ENCODE measurements at places on chromosomes 5 and 9.

DNA sequence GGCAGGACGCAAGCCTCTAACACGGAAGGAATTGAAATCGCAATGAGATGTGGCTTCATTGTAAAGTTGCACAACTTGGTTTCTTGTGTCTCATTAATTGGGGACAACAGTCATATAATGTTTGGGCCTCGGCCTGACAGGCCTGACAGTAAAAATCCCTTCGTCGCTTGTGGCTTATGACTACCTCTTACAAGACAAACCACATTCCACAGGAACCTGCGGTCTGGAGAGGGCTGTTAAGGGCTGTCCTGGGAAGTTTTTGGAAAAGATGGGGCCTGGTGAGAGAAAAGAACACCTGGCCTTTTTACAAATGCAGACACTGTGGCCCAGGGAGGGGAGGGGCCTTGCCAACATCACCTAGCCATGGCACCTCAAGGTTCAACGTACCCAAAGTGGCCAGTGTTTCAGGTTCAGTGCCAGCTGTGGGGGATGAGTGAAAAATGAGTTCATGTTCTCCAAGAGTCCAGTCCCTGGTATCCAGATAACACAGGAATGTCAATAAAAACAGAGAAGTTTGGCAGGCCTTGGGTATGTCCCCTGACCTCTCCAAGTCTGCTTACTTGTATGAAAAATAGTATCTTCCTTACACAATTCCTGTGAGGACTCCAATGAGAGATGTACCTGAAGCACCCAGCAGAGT is 22.2 kb downstream of the SHB start:
- DNase-seq: no peak

- DNase-seq: no peak
Measured at GRCh38 chr5:44536650-44537260, 147.5 kb upstream of the FGF10 start.

GRCh38 chr5:177430140-177430951 is 3.9 kb downstream of the GRK6 start:
- DNase-seq: no peak

DNA sequence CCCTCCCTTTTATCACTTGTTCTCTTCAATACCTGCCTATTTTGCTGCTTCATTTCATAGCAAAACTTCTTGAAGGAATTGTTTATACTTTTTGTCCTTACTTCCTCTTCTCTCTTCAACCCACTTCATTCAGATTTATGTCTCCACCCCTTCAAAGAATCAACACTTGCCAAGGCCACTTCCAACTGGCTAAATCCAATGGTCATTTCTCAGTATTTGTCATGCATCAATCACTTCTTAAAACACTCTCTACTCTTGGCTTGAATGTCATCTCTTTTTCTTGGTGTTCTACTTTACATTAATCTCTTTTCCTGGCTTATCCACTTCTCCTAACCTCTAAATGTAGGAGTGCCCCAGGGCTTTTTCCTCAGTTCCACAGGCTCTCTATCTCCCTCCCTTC is 8.3 kb upstream of the FCHO2 start:
- no peak for DNase-seq

DNA sequence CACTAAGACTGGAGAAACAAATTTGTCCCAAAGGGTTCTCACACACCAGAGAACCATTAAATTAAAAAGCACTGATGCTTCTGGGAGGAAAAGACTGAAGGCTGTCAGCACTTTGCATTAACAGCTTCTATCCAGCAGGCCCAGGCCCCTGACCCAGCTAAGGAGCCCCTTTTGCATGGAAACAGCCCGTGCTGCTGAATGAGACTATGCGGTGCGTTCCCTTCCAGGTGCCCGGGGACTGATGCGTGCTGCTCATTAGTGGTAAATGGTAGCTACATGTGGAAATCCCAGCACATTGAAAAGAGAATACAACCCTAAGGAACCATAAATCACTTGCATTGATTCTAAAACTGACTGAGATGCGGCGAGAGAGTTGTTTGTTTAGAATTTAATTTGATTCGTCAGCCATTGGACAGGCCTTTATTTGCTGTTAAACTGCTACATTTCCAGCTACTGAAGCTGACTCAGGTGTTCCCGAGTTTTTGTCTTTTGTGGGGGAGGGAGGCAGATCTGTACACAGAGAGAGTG is 351.0 kb upstream of the SLC24A2 start:
- DNase-seq: no peak

DNA sequence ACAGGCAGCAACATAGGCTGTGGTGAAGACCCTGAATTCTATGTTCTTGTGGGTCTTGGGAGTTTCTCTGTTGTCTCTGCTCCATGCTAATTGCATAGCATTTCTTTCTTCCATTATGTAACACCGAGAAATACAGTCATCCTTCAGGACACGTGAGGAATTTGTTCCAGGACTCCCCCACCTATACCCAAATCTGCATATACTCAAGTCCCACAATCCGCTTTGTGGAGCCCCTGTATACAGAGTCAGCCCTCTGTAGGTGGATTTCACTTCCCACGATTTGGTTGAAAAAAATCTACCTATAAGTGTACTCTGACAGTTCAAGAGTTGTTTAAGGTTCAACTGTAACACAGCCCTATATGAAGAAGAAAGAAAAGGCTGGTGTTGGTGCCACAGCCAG is 22.1 kb downstream of the ANKRD33B start:
- DNase-seq: no peak

DNA sequence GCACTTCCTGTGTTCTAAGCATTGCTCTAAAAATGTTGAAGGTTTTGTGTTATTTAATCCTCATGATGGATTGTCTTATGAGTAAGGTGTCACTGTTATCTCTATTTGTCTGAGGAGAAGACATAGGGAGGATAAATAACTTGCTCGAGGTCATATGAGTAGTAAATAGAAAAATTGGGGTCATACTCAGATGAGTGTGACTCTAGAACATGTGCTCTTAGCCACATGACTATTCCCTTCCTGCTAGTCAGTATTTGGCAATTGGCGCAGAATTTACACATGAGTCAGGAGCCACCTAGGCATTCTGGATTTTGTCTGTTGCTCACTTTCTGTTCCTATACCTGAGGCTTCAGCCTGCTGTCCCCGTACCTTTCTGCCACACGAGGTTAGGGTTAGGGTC is 234.6 kb upstream of the CD180 start:
- no peak for DNase-seq

GRCh38 chr9:137266162-137266527 is 11.0 kb downstream of the NELFB start:
- DNase-seq: no peak

- no peak for DNase-seq
Measured at GRCh38 chr9:100063185-100063584, 35.6 kb downstream of the ERP44 start.

DNA sequence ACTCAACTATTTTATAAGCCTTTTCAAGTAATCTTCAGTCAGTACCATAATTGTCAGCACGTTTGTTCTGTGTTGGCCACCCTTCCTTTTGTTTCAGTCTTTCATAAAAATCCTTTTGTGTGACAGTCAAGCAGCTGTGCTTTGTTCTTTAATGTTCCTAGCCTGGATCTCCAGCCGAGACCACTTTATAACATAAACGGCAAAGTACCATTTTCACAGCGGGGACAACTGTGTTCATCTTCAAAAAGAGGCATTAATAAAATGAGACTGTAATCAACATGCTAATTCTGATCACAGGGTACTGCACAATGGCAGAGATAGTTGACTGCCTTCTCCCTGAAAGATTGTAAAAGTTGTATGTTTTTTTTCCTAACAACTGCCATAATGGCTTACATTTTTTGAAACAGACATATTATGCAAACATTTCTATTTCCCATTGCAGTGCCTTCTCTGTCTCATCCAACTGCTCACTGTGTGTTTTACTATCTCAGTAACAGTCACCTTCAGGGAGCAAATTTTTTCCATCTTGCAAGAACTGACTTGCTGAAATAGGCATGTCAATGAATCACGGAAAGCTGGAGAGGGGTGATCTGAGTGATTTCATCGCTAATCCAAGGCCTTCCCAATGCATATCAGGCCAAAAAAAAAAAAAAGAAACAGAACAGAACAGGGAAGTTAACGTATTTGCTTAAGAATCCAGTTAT is 828.5 kb upstream of the DMAC1 start:
- DNase-seq: no peak

DNA sequence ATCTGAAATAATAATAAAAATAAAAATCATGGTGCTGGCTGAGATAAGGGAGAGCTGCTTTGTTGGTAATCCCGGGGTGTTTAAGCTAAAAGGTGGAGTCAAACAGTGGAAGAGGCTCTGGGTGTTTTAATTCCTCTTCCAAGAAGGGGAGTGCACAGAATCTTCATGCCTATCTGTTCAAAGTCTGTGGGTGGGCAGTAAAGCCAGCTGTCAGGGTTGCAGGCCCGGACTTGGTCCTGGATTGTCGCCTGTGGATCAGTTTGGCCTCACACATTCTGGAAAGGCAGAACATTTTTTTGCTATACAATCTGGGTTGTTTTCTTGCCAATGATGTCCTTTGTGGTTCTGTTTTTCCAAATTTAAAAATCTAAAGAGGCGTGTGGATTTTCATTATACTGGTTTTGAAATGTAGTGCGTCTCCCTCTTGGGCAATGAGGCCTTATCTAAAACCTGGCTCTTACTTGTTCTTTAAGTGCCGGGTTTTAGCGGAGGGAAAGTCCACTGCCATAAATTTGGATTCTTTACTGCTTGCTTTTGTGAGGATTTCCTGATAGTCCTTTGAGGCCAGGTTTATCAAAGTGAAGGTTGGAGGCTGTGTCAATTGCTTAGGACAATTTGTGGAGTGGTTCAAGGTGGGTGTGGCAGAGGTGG is 5.8 kb downstream of the ANKDD1B start:
- DNase-seq: no peak

DNA sequence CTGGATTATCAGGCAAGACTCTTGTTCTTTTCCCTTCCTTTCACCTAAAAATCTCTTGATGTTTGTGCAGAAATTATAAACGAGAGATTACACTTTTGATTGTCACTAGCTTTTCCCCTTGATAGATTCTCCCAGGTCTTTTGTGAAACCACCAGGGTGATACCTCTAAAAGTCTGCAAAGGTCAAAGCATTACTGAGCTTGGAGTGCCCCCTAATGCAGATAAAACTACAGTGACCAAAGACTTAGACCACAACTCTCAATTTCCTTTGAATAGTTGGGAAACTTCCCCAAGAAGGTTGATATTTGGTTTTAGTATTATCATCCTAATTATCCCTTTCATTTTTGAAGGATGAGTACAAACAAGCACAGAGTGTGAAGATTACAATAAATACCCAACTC is 173.1 kb downstream of the CYLC2 start:
- no peak for DNase-seq

DNA sequence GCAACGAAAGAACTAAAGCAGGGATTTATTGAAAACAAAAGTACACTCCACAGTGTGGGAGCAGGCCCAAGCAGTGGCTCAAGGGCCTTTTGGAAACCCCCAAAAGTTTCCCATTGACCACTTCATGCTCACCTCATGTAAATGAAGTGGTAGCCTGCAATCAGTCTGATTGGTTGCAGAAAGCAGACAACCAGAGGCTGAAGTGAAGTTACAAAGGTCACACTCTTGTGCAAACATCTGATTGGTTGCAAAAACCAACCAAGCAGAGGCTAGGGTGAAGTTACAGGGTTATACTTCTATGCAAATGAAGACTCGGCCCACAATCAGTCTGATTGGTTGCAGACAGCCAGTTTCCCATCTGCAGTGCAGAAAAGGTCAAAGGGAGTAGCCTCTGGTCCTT is 258.0 kb downstream of the YTHDC2 start:
- DNase-seq: no peak

DNA sequence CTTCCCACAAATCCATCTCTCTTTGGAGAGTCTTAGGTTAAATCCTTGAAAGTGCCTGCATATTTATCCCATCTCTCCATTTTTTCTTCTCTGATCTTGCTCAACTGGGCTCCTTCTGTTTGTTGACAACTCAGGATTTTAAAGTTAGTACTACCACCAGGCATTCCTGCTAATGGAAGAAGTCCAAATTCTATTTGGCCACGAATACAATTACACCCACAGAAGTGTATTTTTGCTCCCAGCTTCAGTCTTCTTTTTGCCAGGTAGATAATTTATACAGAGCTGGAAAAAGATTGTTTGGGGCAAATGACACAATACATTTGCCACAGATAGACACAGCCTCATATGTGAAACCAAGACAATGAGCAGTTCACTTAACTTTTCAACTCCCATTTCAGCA is 74.8 kb downstream of the CETN3 start:
- no peak for DNase-seq

DNA sequence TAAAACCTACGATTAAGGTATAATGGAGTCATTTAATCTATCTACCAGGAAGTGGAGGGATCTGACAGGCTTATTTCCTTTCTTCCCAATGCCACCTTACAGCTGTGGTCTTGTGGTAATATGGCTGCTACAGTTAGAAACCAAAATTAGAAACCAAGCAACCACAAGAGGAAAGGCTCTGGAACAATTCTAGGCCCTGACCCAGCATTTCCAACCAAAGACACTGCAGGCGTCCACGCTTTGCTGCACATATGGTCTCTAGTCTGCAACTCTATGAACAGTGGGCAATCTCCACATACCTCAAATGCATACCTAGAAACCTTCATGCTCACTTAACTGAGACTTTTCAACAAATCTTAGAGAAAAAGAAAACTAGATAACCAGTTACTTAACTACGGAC is 339.1 kb downstream of the NFIB start:
- no peak for DNase-seq

DNA sequence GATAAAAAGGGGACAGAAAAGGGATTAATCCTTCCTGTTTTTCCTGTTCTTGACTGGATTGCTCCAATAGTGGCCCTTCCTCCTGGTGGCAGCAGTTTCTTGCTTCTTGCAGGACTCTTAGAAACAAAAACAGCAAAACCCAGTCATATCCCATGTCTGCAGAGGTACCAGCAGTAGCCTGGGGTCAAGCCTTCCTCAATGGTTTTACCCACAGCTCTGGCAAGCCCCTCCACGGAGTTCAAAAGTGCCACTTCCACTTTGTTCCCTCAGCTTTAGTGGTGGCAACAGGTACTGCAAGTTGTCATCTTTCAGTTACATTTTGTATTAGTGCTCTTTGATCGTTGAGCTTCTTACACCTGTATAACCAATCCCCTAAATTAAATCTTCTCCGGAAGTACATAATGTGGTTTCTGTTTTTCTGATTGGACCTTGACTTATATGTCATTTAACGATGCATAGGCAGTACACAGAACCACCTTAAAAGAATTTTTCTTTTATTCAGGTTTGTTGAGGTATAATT is 8.7 kb upstream of the RANBP6 start:
- no peak for DNase-seq

DNA sequence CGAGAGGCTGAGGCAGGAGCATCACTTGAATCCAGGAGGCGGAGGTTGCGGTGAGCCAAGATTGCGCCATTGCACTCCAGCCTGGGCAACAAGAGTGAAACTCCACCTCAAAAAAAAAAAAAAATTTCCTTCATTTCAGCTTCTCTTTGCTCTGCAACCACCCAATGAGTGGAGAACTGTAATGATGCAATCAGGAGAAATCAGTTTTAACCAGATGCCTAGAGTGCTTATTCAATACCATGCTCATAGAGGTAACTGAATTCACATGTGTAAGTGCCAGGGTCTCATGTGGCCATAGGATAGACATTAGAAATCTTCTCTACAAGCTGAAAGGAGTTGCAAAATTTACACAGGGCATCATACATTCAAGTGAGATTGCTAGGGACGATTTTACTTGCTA is 70.6 kb downstream of the HMHB1 start:
- DNase-seq: no peak

All from activated gamma-delta T cell (primary cell).